ENCODE measurements at places on chromosomes 7 and 10.

DNA sequence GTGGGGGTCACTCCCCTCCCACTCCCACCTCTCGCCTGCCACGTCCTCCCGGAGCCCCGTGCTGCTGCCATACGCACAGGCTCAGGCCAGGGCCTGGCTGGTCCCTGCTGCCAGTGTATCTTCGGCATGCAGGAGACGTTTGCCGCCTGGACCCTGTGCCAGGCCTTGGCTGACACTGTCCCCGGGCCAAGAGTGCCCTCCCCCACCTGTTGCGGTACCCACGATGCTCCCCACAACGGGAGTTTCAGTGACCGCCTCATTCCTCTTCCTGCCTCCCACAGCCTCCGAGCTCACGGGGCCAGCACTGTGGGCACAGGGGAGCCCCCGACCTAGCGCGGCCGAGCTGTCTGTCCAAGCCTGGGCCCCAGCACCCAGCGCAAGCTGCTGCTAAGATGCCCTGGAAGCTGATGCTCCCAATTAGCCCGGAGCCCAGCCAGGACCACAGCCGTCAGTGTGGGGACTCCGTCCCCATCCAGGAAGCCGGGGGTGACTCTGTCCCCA lies 7.4 kb downstream of the TTYH3 start:
- no peak for DNase-seq

DNA sequence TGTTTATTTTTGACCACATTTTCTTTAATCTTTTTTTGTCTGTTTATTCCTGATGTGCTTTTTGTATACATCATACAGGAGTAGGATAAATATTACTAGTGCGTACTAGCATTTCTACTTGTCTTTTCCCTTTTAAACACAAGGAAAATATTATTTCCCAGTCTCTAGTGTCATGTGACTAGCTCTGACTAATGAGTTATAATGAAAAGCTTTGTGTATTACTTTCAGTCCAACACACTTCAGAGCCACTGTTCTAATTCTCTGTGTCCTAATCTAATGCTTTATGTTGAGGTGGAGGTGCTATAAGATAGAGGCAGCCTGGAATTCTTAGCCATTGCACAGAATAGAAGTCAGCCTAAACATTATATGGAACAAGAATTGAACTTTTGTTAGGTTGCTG lies 65.0 kb upstream of the RAB18 start:
- no peak for DNase-seq

GRCh38 chr10:124629415-124629814 lies 114.8 kb downstream of the FAM53B start:
- DNase-seq, result no peak

GRCh38 chr7:36440880-36441279 lies 51.2 kb downstream of the ANLN start:
- DNase-seq, result no peak

- no peak for DNase-seq
Observed at GRCh38 chr7:77528368-77528767, 8.7 kb upstream of the PTPN12 start.

GRCh38 chr10:110827875-110828274 lies 43.9 kb upstream of the PDCD4 start:
- no peak for DNase-seq

DNA sequence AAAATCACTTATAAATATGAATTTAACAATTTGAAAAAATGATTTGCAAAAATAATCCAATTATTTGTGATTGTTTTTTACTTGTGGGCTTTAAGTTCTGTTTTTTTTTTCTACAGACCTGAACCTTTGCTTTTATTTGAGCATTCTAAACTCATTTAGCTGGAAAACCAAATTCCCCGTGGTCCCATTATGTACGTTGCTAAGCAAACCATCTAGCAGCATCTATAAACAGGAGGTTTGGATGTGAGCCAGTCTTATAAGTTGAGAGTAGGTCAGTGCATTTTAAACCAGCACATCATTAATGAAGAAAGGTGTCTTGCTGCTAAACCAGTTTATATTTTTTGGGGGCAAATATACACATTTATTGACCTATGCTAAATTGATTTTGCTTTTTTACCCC lies 77.3 kb downstream of the LRRN3 start:
- DNase-seq, result no peak

DNA sequence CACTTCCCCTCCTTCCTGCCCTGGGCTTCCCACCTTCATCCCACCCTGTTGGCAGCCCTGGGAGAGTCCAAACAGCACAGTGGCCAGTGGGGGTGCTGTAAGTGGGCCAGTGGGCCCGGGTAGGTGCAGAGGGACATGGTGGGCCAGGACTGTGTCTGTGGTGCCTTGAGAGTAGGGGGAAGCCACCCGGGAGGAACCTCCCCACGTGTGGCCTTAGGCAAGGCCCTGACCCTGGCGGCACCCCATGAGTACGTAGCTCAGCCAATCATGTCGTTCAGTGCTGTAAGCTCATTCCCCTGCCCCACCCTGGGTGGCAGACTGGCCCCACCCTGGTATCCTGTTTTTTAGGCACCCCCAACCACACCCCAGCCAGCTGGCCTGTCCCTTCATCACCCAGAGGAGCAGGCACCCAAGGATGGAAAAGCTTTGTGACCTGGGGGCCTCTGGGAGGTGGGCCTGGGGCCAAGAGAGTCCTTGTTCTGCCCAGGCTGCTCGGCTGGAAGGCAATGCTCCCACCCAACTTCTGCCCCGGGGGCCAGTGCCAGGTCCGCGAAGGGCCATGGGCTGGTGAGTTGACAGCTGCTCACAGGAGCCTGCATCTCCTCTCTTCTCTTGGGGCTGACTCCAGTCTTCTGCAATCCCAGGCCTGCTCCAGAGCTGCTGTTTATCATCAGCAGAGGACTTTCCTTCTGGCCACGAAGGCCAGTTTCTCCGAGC lies 41.6 kb downstream of the TSPAN15 start:
- no peak for DNase-seq

DNA sequence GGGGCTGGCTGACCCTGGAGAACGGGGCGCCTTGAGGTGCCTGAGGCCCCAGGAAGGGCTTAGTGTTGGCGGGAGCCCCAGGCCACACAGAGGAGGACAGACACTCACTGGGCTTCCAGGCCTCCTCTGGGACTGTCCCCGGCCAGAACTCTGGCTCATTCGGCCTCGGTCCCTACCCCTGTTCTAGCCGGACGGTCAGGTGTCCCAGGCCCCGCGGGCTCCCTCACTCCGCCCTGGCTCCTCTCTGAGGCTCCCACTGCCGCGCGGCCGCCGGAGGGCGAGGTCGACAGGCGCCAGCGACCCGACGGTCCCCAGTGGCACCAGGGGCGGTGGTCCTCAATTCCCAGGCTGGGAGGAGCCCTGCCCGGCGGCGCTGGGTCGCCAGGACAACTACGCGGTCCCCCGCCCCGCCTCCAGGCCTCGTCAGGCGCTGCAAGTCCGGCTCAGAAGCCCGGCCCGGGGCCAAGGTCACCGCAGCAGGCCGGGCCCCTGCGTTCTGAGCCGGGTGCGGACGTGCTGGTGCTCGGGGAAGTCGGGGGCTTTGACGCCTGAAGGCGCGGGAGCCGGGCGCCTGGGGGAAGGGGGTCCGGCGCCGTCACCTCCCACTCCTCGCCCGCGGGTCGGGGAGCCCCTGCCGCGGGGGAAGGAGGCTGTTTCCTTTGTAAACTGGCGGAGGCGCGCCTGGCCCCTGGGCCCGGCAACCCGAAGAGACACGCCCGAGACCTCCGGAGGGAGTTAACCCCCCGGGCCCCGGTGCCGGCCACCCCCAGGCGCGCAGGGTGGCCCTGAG lies 1.1 kb upstream of the PWWP2B start:
- no peak for DNase-seq
